ENCODE measurements at places on chromosomes 3 and 15. TPM values are rescaled to one million over a fixed set of nuclear protein-coding genes. Genes with fewer than 3 reads are reported as not detected.
A peak's percentile ranks its signal among the peaks of the same experiment; 100 is the strongest.

DNA sequence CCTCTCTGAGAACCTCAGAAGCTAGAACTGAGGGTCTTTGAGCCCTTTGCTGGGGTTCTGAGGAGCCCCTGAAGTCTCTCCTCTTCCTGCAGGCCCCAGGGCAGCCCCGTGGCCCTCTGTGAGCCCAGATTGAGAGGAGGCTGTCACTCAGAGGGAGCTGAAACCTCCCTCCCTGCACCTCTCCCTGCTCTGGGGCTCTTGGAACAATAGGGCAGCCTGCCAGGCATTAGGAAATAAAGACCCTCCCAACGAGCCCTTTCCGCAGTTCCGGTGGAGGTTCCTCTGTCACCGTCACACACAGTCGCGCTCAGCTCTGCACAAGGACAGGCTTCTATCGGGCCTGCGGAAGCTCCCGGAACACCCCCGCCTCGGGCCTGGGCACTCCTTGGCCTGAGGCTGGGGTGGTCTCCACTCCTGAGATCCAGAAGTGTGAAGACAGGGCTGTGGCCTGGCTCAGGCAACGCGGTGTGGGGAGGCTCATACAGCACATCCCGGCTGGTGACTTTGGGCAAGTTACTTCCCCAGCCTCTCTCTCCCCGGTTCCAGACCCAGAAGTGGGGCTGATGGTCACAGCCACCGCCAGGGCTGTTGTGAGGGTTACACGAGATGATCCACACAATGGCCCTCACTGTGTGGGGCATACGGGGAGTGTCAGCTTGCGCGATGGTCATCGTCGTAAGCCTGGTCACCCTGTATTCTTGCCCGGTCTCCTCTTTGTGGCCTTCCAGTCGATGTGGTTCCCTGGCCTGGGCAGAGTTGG, 17.7 kb downstream of the MELTF start:
- no peak for DNase-seq

DNA sequence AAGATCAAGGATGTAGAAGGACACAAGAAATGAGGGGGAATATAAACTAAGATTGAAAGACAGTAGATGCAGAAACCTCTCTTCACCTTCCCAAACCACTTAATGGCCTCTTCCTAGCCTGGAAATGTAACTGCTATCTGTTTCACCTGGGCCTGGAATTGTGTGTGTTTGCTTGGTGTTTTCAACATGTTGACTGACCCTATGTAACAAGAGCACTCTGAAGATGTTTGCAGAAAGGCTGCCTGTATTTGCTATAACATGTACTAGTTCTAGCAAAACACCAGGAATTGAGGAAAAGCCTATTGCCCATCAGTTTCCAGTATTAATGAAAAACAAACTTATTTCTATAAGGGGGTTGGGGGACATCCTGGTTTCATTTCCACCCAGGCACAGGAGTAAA, 248.3 kb downstream of the WDR72 start:
- DNase-seq = no peak

GRCh38 chr3:19598870-19599269, 335.1 kb downstream of the EFHB start:
- no peak for DNase-seq

GRCh38 chr15:34233614-34234013, 8.8 kb downstream of the EMC4 start:
- no peak for DNase-seq

DNA sequence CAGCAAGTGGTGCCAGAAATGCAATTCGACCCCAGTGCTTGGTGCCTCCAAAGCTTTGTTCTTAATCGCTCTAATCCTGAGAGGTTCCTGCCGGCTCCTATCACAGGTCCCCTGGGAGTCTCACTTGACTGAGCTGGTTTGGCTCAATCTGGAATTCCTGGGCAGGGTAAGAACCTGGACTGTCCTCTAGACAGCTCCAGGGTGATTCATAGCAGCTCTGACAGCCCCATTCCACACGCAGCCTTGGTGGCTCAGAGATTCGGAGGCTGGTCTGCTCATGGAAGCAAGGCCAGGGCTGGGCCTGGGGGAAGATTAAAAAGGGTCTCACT, 37.9 kb downstream of the MYO5C start:
- peak; percentile 64 for DNase-seq

DNA sequence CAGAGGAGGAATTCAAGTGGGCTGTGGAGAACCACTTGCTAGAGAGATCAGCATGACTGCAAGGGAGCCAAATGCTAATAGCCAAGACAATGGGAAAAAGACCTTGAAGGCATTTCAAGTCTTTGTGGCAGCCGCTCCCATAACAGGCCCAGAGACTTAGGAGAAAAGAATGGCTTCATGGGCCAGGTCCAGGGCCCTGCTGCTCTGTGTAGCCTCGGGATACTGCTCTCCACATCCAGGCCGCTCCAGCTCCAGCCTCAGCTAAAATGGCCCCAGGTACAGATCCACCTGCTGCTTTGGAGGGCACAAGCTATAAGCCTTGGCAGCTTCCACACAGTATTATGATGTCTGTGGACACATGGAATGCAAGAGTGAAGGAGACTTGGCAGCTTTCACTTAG, 157.7 kb downstream of the NECTIN3 start:
- no peak for DNase-seq

GRCh38 chr15:95168951-95169431, 937.6 kb downstream of the MCTP2 start:
- DNase-seq = no peak

- no peak for DNase-seq
Observed at GRCh38 chr3:182035324-182035723, 323.6 kb downstream of the SOX2 start.

- no peak for DNase-seq
Observed at GRCh38 chr3:143650827-143651226, 197.4 kb downstream of the SLC9A9 start.

GRCh38 chr3:122497425-122497824, 17.3 kb downstream of the KPNA1 start:
- DNase-seq = no peak

GRCh38 chr3:148149556-148149955, 548.1 kb upstream of the AGTR1 start:
- no peak for DNase-seq

GRCh38 chr3:53999725-54000124, 108.1 kb upstream of the SELENOK start:
- no peak for DNase-seq

COPB2 gene
- 25.6 TPM for polyA plus RNA-seq

GRCh38 chr15:60821462-60822061, 342.6 kb upstream of the ICE2 start:
- DNase-seq = no peak

DNA sequence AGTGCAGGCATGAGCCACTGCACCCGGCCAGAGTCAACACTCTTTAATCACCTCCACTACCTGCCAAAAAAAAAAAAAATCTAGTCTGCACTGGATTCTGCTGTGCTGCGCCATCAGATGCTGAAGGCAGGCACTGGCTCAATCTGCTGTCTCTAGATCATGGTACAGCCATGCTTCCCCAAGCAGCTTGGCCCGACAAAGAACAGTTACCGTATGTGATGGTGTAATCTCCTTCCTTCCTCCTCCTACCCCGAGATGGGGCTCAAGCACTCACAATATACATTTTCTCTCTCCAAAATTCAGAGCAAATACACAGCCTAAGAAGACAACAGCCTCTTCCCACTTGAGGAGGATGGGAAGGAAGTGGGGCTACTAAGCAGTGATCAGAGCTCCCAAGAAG, 45.1 kb downstream of the DAPK2 start:
- DNase-seq = no peak

CSPG5 gene
- not detected for polyA plus RNA-seq

RHOA gene
- 179 TPM for polyA plus RNA-seq

GRCh38 chr3:171966533-171967136, 72.7 kb upstream of the FNDC3B start:
- no peak for DNase-seq

GRCh38 chr15:90402223-90402622, 14.2 kb downstream of the IQGAP1 start:
- DNase-seq = peak; percentile 70

DNA sequence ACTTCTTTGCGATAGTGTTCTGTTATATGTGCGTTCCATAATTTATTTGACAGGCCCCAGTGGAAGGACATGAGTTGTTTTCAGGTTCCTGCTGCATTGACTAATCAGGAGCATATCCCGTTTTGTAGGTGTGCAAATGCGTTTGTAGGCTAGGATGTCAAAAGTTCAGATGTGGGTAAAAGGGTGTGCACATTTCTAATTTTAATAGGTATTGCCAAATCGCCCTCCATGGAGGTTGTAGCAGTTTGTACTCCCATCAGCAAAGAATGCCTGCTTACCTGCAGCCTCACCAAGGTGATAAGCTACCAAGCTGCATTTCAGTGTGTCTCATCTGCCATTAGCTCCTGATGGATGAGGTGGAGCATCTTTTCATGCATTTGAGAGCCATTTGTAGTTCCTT, 36.3 kb downstream of the KLF13 start:
- no peak for DNase-seq

LRRC31 gene
- polyA plus RNA-seq = not detected

- no peak for DNase-seq
Observed at GRCh38 chr3:116512281-116512680, 67.0 kb upstream of the LSAMP start.

- DNase-seq = no peak
Observed at GRCh38 chr3:65664446-65664845, 374.3 kb downstream of the MAGI1 start.

- DNase-seq = no peak
Observed at GRCh38 chr3:158789592-158789991, 12.3 kb upstream of the MFSD1 start.

CCR1 gene
- polyA plus RNA-seq = 0.49 TPM

DNA sequence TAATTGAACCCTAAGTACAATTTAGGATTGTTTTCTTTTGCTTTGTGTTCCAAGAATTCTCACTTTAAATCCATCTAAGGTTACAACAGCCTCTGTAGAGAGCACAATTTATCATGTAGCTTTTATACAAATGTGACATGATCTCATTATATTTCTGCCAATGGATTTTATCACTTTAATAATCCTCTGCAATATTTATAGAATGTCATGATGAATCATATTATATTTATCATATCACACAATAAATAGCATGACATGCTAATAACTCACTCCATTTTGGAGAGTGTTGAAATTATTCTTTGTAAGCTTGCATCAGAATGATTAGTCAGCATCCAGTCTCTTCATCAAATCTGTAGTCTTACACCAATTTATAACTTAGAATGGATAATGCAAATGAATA, 280.6 kb upstream of the ZNF717 start:
- no peak for DNase-seq
